Lung (tissue), 17 donors: ENCODE measurements at places on chromosomes 16 and 17. TPM values are rescaled to one million over a fixed set of nuclear protein-coding genes. Genes with fewer than 3 reads are reported as not detected.

DNA sequence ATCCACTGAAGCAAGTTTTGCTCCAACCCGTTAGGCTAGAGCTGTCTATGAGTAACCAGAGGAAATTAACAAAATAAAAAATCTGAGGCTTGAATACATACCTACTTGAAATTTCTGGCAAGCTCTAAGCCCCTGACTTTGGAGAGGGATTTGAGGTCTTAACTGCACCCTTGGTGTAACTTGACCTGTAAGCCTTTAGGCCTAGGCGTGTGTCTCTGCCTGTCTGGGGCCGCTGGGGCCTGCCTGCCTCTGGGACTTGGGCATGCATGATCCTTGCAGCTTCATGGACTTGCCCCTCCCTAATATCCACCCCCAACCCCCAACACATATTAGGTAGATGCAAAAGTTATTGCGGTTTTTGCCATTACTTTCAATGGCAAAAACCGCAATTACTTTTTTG lies 3.7 kb upstream of the CDC42EP4 start:
- no peak for DNase-seq
- H3K4me1 ChIP-seq, result peaks cover 3% of the 10 kb centered on the region
- H3K27me3 ChIP-seq, result no peaks in the 10 kb centered on the region
- H3K36me3 ChIP-seq, result peaks cover 8% of the 10 kb centered on the region
- H3K27ac ChIP-seq, result no peak overlapping the region

GRCh38 chr16:82995924-82996441 lies 369.2 kb downstream of the CDH13 start:
- DNase-seq, result peak; percentile 12
- no peaks in the 10 kb centered on the region for H3K27me3 ChIP-seq
- no peak overlapping the region for H3K4me3 ChIP-seq
- peaks cover 2% of the 10 kb centered on the region for H3K4me1 ChIP-seq
- no peaks in the 10 kb centered on the region for H3K36me3 ChIP-seq
- peak overlapping the region; percentile 22 for H3K27ac ChIP-seq

NACA2 gene
- total RNA-seq, result not detected

DNA sequence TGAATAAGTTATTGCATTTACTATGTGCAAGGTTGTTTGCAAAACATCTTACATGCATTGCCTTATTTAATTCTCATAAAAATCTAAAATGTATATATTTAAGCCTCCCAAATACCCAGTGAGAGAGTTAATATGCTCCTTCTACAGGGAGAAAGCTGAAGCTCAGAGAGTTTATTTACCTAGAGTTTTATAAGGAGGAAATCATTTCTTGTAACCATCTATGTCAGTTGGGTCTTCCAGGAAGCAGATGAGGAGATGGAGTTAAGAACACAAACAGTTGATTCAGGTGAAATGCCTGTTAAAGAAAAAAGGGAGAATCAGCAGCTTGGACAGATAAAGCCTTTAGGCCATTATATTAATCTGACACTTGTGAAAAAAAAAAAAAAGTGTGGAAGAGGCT lies 62.6 kb upstream of the DHX40 start:
- H3K27me3 ChIP-seq, result no peaks in the 10 kb centered on the region
- H3K4me1 ChIP-seq, result no peaks in the 10 kb centered on the region
- H3K4me3 ChIP-seq, result no peak overlapping the region

TOX3 gene
- total RNA-seq, result 5.3 TPM

ALOX15B gene
- 135 TPM for total RNA-seq

DNA sequence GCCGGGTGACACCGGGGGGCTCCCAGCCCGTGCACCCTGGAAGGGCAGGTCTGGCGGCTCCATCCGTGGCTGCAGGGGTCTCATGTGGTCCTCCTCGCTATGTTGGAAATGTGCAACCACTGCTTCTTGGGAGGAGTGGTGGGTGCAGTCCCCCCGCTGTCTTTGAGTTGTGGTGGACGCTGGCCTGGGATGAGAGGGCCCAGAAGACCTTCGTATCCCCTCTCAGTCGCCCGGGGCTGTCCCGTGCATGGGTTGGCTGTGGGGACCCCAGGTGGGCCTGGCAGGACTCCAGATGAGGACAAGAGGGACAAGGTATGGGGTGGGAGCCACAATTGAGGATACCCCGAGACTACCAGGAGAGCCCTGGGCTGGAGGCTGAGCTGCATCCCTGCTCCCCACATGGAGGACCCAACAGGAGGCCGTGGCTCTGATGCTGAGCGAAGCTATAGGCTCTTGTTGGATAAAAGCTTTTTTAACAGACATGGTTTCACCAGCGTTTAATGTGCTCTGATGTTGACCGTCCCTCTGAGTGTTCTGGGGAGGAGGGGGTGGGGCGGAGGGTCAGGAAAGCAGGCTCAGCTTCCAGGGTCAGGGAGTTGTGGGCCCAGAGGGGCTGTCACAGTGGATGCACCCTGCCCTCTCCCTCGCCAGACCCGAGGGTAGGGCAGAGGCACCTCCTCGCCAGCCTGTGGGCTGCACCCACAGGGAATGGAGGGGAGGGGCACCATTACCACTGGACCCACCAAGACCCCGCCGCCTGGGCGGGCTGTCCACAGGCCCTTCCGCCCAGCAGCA lies 5.4 kb downstream of the SPATA2L start:
- peaks cover 4% of the 10 kb centered on the region for H3K36me3 ChIP-seq
- H3K4me3 ChIP-seq, result no peak overlapping the region
- peaks cover 13% of the 10 kb centered on the region for H3K4me1 ChIP-seq
- H3K27ac ChIP-seq, result no peak overlapping the region
- no peaks in the 10 kb centered on the region for H3K27me3 ChIP-seq
